Left ventricle myocardium inferior (tissue), 1 donor: ENCODE measurements at places on chromosomes 3 and 15. TPM values are rescaled to one million over a fixed set of nuclear protein-coding genes. Genes with fewer than 3 reads are reported as not detected.

The NDN gene
- 35.2 TPM for total RNA-seq

The MORC1 gene
- total RNA-seq = not detected

The GRK7 gene
- total RNA-seq = not detected

The HYAL1 gene
- total RNA-seq = 52.2 TPM

The ASB14 gene
- 23.3 TPM for total RNA-seq

The CNBP gene
- 490 TPM for total RNA-seq

DNA sequence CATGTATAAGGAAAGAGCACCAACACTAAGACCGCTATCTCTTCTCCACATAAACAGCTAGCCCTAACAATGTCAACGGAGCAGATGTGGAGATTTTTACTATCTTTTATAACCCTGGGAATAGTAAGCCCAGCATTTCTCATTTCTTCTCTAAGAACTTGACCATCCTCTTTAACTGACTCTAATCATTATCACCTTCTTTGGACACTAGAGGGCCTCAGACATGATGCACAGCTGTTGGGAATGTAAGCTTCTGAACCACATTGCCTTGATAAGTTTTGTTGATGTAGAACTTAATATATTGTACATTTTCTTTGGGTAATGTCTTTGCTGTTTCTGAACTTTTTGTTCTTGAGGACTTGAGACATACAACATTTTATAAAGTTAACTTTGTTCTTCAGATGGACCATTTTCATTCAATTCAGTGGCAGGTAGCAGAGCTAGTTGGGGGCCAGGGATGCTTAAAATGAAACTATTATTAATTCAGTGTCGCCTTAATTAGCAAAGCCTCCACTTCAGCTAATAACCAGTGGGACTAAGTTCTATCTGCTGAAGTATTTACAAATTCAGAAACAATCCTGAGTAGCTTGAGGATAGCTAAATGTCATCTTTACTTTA lies 9.6 kb upstream of the TAGLN3 start:
- no peaks in the 10 kb centered on the region for H3K27me3 ChIP-seq
- no peak overlapping the region for H3K4me3 ChIP-seq
- peaks cover 4% of the 10 kb centered on the region for H3K4me1 ChIP-seq
- peaks cover 56% of the 10 kb centered on the region for H3K36me3 ChIP-seq

DNA sequence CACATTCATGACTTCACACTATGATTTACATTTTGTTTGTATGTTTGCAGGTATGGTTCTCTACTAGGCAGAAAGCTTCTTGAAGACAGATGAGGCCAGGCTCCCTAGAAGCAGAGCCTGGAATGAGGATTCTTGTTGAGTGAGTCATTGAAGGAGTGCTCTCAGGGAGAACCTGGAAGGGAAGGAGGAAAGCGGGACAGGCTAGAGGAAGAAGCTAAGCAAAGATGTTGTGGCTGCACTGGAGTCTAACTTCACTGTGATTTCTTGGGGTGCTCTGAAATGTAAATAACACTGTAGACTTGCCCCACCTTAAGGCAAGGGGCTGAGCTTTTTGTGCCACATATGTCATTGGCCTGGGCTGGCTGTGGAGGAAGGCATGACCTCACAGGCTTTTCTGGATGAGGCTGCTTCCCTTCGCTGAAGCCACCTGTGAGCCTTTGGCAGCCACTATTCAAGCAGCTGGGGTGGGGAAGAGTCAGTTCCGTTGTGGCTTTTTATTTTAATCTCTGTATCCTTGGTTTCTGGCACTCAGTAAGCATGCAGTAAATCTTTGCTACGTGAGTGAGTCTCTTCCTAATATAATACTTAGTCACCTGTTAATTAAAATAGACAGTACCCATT lies 307.3 kb downstream of the SV2B start:
- peaks cover 27% of the 10 kb centered on the region for H3K4me1 ChIP-seq
- DNase-seq = peak; percentile 19
- H3K4me3 ChIP-seq = no peak overlapping the region

GRCh38 chr15:28013976-28014375 lies 85.1 kb downstream of the OCA2 start:
- no peaks in the 10 kb centered on the region for H3K36me3 ChIP-seq
- no peaks in the 10 kb centered on the region for H3K4me1 ChIP-seq
- DNase-seq = no peak
- no peak overlapping the region for H3K4me3 ChIP-seq

DNA sequence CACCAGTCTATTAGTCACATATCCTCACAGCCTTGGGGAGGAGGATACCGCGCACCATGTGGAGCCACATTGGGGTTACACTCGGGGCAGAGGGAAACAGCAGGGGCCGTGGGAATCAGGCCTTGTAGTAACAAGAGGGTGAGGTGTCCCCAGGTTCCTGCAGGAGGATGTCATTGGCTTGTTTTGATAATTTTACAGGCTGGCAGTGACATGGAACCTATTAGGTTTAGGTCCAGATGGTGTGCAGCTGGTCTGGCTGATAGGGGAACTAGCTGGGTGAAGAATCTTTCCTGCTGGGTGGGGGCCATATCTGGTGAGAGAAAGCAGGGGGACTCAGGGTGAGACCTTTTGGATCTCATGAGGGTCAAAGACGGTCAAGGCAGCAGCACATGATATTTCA lies 9.8 kb upstream of the MEF2A start:
- H3K27ac ChIP-seq = no peak overlapping the region
- H3K4me1 ChIP-seq = no peaks in the 10 kb centered on the region
- DNase-seq = no peak
- no peaks in the 10 kb centered on the region for H3K36me3 ChIP-seq
- no peaks in the 10 kb centered on the region for H3K27me3 ChIP-seq
- no peak overlapping the region for H3K4me3 ChIP-seq

DNA sequence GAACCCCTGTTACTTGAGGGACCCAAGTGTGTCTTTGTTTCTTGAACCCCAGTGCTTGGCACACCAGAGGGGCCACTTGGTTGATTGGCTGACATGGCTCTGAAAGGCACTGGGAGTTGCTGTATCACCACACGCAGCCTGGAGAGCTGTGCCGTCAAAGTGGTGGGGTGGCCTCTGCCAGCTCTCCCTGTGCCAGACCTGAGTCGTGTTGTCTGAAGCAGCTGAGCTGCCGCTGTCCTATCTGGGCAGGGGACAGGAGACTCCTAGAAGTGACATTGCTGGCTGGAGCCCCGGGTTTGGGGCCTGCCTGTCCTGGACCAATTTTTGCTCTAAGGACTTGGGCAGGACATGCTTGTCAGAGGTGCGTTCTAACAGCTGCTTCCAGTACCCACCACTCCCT lies 5.5 kb upstream of the SNX22 start:
- DNase-seq = peak; percentile 63
- H3K4me3 ChIP-seq = no peak overlapping the region
- peaks cover 25% of the 10 kb centered on the region for H3K36me3 ChIP-seq
- peaks cover 22% of the 10 kb centered on the region for H3K4me1 ChIP-seq
- H3K27me3 ChIP-seq = no peaks in the 10 kb centered on the region
- H3K27ac ChIP-seq = peak overlapping the region; percentile 78

DNA sequence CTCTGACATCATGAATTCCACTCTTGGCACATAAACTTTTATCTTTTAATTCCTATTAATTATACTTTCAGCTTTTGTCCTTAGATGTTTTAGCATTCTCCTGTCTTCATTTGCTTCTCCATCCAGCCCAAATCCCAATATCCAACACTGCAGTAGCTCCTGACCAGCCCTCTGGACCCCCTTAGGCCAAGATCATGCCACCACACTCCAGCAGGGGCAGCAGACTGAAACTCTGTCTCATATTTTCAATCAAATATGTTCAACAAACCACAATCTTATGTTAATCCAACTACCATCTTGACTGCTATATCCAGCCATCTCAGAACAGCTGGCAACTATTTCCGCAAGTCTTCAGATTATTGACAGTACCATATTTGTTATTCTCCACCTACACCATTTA lies 315.8 kb upstream of the ROBO2 start:
- no peak overlapping the region for H3K4me3 ChIP-seq
- DNase-seq = no peak
- H3K36me3 ChIP-seq = no peaks in the 10 kb centered on the region
- no peak overlapping the region for H3K27ac ChIP-seq

- no peaks in the 10 kb centered on the region for H3K27me3 ChIP-seq
- no peak for DNase-seq
- peaks cover 35% of the 10 kb centered on the region for H3K4me1 ChIP-seq
- peaks cover 26% of the 10 kb centered on the region for H3K36me3 ChIP-seq
Measured at GRCh38 chr3:47884603-47885002, 81.7 kb downstream of the DHX30 start.

DNA sequence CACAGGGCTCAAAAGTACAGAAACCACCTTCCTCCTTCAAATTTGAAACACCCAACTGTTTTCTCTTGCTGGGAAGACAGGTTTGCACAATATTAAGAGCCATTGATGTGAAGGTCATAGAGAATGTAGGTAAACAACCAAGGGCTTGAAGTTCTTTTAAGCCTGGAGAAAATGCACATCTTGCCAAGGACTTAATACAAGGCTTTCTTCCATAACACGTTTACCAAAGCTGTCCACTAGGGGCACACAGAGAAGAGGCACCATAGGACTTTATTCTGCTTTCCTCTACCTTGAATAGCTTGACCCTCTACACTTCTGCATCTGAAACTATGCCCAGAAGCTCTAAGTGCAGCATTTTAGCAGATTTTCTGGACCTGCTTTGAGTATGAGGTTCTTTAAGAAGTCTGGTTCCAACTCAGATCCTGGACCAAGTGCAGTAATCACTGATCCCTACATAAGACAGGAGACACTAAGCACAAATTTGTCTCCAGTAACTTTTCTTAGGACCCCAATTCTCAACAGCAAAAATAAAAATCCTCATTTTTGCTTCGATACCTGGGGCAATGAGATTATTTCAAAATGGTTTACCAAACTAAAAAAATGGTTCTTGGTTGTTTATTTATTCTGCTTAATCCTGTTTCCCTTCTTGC lies 138.0 kb downstream of the FBN1 start:
- H3K27me3 ChIP-seq = no peaks in the 10 kb centered on the region
- DNase-seq = no peak
- H3K4me3 ChIP-seq = no peak overlapping the region
- peaks cover 33% of the 10 kb centered on the region for H3K36me3 ChIP-seq

GRCh38 chr3:16066975-16067374 lies 107.5 kb upstream of the GALNT15 start:
- peaks cover 16% of the 10 kb centered on the region for H3K4me1 ChIP-seq
- H3K27ac ChIP-seq = no peak overlapping the region
- H3K4me3 ChIP-seq = no peak overlapping the region

DNA sequence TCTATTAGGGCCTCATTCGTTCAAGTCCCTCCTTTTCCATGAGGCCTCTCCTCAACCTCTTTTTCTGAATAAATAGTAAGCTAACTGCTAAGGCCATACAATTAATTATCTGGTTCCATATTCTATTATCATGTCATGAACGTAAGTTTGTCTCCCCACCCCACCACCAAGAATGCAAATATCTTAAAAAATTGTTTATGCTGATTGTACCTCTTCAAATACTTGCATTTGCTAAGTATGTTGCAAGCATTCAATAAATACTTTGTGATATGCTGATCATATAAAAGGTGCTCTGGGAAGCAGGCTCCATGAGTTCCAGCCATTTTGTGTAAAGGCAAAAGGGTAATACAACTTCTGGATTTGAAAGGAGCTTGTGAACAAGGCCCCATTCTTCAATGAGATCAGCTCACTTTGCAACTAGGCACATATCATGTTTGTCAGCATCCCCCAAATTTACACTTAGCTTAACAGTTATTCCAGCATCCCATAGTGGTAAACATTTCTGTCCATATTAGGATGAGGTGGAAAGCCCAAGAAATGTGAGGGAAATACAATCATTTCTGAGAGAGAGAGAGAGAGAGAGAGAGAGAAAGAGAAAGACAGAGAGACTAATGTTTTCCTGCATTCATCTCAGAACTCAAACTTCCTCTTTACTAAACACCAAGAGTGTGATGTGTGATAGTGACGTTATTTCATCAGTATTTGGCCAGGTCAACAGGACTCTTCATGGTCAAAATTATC lies 33.2 kb downstream of the SLC12A8 start:
- no peaks in the 10 kb centered on the region for H3K36me3 ChIP-seq
- no peaks in the 10 kb centered on the region for H3K27me3 ChIP-seq
- H3K27ac ChIP-seq = no peak overlapping the region

DNA sequence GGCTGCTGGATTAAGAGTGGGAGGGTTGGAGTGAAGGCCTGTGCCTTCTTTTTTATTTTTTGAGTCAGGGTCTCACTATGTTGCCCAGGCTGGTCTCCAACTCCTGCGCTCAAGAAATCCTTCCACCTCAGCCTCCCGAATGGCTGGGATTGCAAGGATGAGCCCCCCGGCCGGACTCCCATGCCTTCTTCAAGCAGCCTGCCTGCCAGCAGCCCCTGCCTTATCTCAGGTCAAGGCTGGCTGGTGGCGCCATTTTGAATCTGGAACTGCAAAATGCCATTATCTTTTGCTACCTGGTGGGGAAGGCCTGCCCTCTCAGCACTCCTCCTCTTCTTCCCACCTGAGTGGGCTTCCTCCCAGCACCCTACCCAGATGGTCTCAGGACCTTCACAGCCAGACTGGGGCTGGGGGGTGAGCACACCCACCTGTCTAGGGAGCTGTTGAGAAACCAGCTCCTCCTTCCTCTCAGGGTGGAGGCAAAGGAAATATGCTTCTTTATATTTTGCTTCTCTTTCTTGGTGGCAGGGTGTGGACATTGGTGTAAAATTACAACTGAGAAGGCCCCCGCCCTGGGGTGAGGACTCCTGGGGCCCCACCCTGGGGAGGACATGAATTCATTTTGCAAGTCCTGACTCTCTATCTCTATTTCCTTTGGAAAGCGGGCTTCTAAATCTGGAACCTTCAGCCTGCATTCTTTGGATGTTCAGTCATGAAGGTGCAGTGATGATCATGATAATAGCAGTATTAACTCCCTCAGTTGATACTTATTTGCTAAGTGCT lies 7.7 kb upstream of the FLNB start:
- H3K36me3 ChIP-seq = no peaks in the 10 kb centered on the region
- H3K27me3 ChIP-seq = no peaks in the 10 kb centered on the region
- no peak overlapping the region for H3K27ac ChIP-seq
- no peak for DNase-seq
- H3K4me1 ChIP-seq = peaks cover 24% of the 10 kb centered on the region

DNA sequence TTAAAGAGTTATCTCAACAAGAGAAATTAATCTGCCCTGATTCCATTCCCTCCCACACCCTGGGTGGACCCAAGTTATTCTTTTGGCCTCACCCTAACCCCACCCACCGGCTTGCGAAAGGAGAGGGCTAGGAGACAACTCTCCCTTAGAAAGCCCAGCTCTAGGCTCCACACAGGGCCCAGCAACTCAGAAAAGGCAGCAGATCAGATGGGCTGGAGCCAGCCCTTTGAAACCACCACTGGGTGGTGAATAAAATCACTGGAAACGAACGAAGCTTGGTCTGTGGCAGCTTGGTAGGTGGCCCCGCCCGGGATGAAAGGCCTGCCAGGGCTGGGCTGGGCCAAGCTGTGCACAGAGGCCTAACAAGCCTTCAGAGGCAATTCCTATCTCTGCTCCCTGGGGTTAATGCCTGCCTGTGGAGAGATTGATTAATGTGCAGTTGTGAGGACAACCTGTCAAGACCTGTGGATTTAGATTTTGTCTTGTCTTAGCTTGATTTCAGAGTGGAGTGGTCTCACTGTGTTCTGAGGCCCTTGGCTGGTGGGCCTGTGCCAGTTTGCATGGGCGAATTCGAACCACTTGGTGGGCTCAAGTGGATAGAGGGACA lies 38.8 kb downstream of the BHLHE40 start:
- H3K27ac ChIP-seq = peak overlapping the region; percentile 83
- no peak overlapping the region for H3K4me3 ChIP-seq
- no peaks in the 10 kb centered on the region for H3K27me3 ChIP-seq
- H3K4me1 ChIP-seq = peaks cover 43% of the 10 kb centered on the region
